Activated CD8-positive, alpha-beta memory T cell treated with anti-CD3 and anti-CD28 coated beads for 1 hour (primary cell): ENCODE measurements at places on chromosomes 11 and 22.

- no peak for DNase-seq
Measured at GRCh38 chr11:67601098-67601497, 5.6 kb upstream of the NDUFV1 start.

GRCh38 chr22:38335077-38335476 lies 17.8 kb upstream of the CSNK1E start:
- no peak for DNase-seq

GRCh38 chr11:86749376-86749775 lies 51.0 kb upstream of the PRSS23 start:
- DNase-seq, result no peak

- DNase-seq, result no peak
Measured at GRCh38 chr11:65781152-65781961, 581 bp upstream of the AP5B1 start.

- no peak for DNase-seq
Measured at GRCh38 chr11:71169313-71169712, 83.1 kb downstream of the SHANK2 start.

DNA sequence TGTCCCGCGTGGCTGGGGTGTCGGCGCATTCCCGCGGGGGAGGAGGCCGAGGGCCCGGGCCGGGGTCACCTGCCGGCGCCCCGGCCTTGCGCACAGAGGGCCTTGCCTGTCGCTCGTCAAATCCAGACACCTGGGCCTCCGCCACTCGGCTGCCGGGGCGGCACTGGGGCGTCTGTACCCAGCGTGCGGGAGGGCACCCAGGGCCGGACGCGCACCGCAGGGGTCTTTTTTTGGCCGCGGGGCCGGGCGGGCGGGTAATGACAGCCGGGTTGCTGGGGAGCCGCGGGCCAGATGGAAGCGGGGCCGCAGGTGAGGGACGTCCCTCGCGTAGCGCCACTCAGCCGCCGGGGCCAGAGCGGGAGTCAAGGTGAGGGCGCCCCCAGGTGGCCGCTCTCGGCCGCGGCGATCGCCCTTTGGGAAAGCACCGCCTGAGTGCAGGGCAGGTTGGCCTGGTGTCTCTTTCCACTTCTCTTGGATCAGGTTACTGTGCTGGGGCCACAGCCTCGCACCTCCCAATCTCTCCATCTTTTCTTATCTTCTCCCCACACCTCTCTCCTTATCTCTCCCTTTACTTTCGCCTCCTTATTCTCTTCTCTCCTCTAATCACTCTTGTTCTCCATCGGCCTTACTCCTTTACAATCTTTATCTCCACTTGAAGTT lies 3.5 kb downstream of the PHLDB1 start:
- DNase-seq, result peak; percentile 84

GRCh38 chr11:64409278-64409677 lies 50.3 kb downstream of the RPS6KA4 start:
- no peak for DNase-seq

- DNase-seq, result no peak
Measured at GRCh38 chr11:37830529-37830928, 1232.5 kb upstream of the RAG2 start.

GRCh38 chr22:43953988-43954785 lies 1.1 kb upstream of the SAMM50 start:
- no peak for DNase-seq

DNA sequence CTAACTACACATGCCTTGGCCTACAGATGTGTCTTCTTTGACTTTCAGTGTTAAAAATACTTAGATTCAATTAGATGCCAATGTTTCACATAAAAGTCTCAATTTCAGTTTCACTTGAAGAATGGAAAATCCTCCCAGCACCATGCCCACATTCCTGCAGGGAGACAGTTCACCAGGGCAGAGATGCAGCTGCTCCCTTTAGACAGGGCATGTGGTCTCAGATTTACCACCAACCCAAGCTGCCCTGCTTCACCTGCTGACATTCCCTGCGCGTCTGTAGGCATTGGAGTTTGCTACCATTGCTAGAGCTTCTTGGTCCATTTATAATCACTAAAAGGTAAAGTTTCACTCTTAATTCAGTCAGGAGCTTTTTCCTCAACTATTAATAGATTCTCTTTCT lies 113.9 kb downstream of the ARFGAP2 start:
- no peak for DNase-seq

- DNase-seq, result no peak
Measured at GRCh38 chr22:49676783-49677494, 150.7 kb downstream of the BRD1 start.

GRCh38 chr11:96103721-96104120 lies 179.8 kb upstream of the MTMR2 start:
- no peak for DNase-seq

DNA sequence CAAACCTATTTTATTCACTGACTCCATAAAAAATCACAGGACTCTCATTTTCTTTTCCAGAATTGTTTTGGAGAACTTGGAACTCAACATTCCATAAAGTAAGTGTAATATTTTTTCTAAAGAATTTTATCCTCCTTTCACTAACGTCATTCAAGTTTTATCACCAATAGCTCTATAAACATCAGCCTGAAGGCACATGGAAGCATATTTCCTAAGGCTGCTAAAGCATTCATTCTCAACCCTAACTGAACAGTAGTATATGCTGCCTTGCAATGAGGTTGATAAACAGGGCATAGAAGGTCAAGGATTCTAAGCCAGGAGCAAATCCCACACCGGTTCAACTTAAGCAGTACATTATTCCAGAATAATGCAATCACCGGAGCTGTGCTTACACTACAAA lies 273.9 kb downstream of the RAB38 start:
- no peak for DNase-seq

DNA sequence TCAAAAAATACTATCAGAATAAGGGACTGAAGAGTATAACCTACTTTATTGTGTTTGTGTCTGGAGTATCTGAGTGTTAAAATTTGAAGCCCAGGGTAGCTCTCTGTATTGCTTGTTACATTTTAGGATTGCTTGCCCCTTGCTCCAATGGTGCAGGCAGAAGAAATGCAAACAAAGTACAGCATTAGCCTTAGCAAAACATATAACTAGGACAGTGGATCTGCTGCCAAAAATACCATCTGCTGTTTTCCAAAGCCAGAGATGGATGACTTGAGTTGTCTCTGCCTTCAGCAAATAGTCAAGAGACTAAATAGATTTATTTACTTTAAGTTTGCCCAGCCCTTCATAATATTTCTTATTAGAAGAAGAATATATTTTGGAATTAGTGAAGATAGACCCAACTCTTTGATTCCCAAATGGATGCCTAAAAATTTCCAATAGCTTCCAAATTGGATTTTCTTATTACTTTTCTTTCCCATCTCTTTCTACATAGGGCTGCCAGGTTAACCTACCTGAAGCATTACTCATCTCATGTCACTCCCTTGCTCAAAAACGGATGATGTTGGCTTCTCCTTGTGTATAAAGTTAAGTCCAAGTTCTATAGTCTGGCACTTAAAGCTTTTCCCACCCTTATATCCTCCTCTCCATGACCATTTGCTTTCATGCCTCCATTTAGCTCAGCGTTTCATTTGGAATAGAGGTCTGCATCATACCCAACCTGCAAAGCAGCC lies 66.3 kb downstream of the LDLRAD3 start:
- DNase-seq, result no peak

- DNase-seq, result no peak
Measured at GRCh38 chr22:48651981-48652538, 1175.6 kb downstream of the BRD1 start.

- no peak for DNase-seq
Measured at GRCh38 chr22:24540470-24540869, 14.5 kb downstream of the GUCD1 start.

GRCh38 chr11:16265022-16265421 lies 91.3 kb downstream of the SOX6 start:
- DNase-seq, result no peak

GRCh38 chr11:11211186-11211585 lies 141.9 kb downstream of the CSNK2A3 start:
- DNase-seq, result no peak

DNA sequence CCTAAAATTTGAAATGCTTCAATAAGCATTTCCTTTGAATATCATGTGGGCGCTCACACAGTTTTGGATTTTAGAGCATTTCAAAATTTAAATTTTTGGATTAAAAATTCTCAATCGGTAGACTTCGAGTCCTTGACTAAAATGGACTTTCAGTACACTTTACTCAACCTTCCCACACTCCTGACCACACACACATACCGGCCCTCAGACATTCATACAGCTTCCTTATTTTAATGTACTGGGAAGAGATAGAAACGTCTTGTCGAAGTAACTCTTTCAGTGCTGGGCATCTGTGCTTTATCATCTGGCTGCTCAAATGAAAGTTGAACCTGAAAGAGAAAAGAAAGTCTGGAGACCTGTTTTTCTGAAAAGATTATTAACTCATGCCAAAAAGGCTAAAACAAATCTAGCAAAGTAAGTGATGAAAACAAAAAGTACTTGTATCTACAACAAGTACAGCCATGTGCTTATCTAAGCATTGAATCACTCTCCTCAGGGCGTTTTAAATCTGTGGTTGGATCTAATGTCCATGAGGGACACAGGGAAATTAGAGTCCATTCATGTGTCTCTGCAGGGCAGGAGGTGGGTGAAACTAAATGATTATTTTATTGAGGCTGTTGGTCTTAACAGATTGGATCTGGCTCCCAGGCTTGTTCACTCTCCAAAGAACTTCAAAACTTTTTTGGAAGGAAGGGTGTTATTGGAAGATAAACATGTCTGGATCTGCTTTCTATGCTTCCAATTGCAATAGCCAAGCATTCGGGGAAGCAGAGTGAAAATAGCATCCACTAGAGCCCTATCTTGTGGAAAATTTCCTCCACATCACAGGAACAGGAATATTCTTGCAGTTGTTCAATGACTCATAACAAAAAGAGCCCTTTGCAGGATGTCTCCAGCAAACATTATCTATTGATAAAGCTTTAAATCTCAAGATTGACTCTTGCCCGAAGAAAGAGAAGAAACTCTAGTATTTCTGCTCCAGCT lies 47.0 kb downstream of the CARD18 start:
- DNase-seq, result no peak

DNA sequence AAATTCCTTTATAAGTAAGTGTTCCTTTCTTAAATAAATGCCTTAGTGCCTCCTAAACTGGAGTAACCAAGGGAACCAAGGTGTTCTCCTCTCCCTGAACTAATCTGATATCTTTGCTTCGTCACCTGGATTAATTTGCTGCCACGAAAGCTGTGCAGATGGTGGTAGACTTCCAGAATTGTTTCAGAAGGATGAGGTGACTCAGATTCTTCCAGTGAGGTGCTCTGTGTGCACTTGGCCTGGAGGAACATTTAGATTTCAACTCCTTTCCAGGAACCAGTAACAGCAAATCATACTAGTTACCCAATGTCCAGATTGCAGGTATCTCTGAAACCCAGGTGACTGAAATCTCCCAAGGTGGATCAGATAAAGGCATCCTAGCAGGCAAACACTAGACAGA lies 181.9 kb downstream of the FAT3 start:
- no peak for DNase-seq

GRCh38 chr22:37243402-37244113 lies 511 bp downstream of the RAC2 start:
- DNase-seq, result no peak

- DNase-seq, result no peak
Measured at GRCh38 chr11:79486242-79486984, 45.6 kb upstream of the TENM4 start.

DNA sequence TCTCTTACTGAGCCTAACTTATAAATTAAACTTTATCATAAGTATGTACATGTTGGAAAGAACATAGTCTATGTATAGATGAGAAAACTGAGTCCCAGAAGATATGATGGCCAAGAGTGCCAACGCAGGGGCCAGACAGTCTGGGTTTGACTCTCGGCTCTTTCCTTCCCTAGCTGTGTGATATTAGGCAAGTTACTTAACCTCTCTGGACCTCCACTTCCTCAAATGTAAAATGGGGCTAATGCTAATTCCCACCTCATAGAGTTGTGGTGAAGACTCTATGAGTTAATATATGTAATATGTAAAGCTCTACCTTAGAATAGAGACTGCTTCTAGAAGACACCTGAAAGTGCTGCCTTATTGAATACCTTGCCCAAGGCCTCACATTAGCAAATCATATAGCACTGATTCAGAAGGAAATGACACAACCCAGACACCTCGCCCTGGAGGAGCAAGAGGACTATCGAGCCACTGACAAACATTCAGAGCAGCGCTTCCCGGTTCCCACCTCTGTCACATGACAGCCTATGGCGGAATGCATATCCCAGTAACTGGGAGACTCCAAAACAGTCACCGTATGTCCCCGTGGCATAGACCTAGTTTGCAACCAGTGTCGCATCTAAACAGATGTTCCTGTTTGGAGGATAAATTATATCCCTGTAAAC lies 11.3 kb upstream of the CCDC86 start:
- DNase-seq, result no peak

DNA sequence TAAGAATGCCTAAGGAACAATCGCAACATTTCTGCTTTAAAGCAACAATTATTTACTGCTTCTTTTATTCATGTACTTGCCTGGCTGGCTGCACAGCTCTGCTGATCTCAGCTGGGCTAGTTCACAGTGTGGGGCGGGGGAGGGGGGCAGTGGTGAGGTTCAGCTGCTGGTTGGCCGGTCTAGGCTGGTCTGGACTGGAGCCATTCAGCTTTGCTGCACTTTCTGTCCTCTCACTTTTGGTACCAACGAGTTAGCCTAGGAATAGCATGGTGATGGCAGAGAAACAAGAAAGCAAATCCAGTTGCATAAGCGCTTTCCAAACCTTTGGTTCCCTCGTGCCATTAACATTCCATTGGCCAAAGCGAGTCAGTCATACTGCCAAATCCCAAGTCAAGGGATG lies 16.0 kb upstream of the MIF start:
- no peak for DNase-seq

DNA sequence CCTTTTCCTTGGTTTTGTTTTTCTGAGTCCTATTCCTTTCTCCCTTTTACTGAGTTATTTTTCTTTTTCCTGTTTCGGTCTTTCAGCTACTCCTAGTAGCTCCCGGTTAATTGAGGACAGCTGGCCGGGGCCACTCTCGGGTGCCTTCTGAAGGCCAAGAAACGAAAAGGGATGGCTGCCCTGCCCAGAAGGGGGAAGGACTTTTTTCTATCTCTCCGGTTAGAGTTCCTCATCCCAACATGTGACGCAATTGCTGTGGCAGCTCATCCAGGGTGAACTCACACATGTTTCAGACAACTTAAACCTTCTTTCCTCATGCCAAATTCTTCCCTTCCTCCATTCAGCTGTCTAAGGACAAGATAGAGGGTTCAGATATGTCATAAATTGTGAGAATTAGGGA lies 83.6 kb downstream of the PIWIL4 start:
- no peak for DNase-seq

GRCh38 chr11:68980776-68981065 lies at the start of gene MRGPRD:
Gene MRGPRD (minus strand): TSS chr11:68980986. CDS start chr11:68980986, 0 bp downstream.
- no peak for DNase-seq

GRCh38 chr11:122668562-122669090 lies 13.1 kb downstream of the UBASH3B start:
- DNase-seq, result no peak
